ENCODE measurements at places on chromosomes 5 and 9.

DNA sequence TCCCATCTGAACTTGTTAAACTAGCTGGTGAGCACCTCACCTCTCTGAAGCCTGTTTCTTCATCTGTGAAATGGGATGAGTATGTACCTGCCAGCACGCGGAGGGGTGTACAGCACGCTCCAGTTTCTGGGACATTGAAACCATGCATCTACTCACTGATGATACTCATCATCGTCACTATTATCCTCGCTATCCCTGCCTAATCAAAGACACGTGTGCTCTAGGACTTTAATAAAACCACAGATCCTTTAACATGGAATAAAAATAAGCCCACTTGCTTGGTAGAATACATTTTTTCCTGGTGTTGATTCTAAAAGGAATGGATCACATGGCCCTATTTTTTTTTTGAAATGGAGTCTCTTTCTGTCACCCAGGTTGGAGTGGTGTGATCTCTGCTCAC lies 37.3 kb upstream of the POMT1 start:
- DNase-seq: no peak

GRCh38 chr5:146026307-146027010 lies 78.9 kb downstream of the PLAC8L1 start:
- no peak for DNase-seq

DNA sequence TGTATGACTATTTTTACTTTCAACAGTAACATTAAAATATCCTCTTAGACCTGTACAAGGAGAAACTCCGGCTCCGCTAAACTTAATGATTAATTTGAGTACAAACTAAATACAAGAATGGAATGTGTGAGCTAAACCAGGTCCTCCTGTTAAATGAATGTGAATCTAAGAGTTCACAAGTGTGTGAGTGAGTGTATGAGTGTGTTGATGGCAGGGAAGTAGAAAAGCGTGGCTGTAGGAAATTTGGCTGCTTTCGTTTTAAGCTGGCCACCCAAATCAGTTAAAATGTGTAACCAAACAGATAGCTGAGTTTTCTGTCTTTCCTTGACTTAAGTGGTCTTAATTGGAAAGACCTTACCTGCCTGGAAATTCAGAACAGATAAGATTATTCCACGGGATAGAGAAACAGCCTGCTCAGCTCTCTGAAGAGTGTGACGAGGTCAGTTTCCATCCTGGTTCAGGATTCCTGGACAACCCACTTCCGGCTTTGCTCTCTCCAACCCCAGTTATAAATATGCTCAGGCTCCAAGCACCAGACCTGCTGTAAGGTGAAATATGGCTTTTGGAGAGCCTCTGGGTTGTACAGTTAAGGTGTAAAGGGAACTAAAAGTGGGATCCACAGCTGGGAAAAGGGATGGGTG lies 908.6 kb upstream of the EDIL3 start:
- no peak for DNase-seq

DNA sequence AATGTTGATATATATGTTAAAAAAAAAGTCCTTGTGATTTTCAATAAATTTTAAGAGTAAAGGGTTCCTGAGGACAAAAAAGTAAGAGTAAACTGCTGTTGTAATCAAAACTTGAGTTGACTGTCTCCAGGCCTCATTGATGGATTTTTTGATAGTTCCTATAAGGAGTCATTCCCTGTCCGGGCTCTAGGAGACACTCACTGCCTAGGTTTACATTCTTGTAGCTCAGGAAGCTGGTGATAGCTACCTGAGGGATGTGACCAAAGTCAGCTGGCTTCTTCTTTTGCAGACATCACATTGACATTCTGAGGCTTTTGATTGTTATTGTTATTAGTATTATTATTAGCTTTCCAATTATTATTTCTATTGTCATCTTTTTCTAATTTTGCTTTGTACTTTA lies 116.5 kb upstream of the FBXL7 start:
- no peak for DNase-seq

DNA sequence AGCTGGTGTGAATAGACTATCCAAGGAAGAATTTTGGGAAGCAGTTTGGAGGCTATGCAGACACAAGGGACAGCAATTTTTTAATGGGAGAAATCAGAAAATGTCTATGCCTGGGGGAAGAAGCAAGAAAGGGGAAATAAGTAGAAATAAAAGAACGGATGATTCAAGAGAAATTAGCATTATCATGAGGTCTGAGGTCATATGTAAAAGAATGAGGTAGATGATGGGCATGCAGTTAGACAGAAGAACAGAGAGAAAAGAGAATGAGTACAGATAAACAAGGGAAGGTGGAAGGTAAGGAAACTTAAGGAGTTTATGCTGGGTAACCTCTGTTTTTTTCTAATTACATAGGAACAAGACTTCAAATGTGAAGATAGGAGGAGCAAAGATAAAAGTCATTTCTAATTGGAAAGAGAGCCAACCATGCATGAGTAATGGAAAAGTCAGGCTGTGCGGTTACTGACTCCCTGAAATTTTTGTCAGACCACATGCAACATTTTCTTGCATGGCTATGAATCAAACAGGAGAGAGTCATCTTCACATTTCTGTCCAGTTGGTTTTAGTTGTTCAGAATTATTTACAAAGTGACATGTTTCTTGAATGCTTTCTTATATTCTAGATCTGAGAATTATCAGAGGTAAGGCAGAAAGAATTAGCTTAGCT lies 101.0 kb upstream of the PIK3R1 start:
- DNase-seq: no peak

DNA sequence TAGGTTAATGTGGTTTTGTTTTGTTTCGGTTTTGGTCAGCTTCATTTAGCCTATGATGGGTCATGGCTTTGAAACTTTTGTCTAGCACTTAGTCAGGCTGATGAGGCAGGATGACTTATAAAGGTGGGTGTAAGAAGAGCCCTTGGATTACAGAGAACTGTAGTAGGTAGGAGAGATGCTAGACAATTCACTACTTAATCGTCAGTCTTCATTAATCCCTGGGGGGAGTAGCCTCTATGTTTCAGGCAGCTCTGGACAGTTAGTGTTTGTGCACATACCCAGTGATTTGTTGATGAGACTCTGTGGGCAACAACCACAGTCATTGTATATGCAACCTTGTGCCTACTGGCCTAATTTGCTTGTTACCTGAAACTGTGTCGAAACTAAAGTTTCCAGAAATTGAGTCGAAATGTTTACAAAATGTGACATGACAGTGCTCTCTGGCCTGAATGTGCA lies 113.3 kb downstream of the MTREX start:
- no peak for DNase-seq

- no peak for DNase-seq
These were observed 134.2 kb upstream of the RASGRF2 start for GRCh38 chr5:80825786-80826460.

DNA sequence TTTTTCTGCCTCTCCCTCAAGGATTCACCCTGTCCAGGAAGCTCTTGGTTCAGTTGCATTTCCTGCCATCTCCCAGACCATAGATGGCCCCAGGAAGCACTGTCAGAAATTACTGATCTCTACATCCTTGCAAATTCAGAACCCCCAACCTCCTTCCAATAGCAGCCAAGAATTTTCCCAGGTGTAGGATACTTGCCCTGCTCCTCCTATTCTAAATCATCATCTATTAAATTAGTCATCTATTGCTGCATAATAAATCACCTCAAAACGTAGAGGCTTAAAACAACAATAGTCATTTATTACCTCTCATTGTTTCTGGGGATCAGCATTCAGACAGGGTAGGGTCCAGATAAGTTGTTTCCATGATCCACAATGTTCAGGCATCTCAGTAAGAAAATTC lies 26.1 kb upstream of the ADRA1B start:
- DNase-seq: no peak

- DNase-seq: no peak
These were observed 183.5 kb downstream of the GNA14 start for GRCh38 chr9:77464661-77465060.

DNA sequence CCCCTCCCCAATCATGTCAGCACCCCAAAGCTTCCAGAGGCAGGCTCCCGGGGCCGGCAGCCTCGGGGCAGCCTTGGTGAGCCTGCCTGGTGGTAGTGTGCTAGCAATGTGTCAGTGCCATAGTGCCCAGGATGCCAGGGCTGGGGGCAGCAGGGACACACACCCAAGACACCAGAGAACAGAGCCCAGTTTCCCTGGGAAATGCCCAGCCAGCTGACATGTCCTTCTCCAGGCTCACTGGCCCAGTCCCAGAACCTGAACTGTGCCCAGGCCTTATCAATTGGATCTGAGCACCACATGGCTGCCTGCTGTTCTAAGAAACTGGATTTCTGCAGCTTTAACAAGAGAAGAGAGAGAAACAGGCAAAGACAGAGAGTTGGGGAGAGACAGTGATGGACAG lies 74.9 kb upstream of the LRRTM2 start:
- no peak for DNase-seq

DNA sequence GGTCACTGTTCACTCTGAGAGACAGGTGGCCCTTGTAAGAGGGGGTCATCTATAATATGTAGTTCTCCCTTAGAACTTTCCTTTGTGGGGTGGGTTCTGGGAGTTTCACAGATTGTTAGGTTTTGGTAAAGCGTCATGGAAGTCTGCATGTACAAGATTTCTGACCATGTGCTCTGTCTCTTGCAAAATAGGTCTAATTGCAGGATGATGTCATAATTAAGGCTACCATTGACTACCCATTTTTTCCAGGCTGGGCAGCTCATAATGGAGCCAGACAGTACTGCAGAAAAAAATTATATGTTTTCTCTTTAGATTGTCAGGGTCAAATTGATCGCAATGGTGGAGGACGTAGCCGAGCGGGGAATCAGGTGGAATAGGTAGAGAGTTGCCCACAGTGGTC lies 3.7 kb upstream of the GM2A start:
- DNase-seq: no peak

DNA sequence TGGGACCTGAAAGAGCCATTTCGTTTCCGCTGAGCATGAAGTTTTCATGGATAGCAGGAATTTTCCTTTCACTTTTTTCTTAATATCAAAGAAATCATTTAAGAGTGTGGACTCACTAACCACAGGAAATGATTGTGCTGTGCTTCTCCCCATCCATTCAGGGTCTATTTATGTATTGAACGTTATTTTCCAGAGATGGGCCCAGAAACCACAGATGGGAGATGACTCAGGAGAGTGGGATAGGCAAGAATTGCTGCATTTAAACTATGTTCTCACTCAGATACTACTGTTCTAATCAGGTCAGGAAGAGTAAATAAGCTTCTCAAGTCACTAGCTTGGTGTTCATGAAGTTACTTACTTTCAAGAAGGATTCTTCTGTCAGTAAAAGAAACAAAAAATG lies 763.8 kb downstream of the DTWD2 start:
- no peak for DNase-seq

DNA sequence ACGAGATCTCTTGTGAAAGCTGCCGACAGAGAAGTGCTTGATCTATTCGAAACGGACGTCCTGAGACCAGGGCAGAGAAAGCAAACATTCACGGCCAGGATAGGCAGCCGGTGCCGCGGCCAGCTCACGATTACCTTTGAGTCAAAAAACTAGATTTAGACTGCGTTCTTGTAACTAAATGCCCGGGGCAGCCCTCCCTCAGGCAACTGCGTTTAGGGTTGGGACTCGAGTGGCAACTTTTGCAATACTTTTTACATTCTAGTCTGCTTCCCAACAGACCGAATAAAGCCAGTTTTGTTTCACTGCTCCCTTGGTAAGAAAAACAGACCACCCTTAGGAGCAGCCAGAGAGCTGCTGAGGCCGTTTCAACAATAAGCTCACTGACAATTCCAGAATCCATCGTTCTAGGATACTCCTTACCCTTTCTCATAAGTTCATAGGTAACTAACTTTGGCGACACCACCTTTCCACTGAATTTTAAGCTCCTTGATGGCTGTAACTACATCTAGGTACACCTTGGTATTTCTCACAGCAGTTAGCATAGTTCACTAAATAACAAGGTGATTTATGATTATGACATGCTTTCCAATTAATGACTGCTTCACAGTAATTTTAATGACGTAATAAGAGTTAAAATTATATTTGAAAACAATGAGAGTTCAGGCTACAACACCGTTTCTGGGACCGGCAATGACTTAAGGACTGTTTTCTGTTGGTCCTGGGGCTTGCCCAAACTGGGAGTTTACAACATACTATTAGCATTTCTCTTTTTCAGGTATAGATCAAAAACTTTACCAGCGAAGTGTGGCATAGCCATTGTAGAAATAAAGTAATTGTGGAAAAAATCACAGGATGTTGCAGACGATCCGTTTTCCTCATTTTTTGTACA lies 899 bp upstream of the RAPGEF6 start:
- DNase-seq: no peak

GRCh38 chr5:118616281-118616680 lies 372.1 kb downstream of the DTWD2 start:
- DNase-seq: no peak

- no peak for DNase-seq
These were observed 49.9 kb downstream of the LMX1B start for GRCh38 chr9:126663661-126664072.

DNA sequence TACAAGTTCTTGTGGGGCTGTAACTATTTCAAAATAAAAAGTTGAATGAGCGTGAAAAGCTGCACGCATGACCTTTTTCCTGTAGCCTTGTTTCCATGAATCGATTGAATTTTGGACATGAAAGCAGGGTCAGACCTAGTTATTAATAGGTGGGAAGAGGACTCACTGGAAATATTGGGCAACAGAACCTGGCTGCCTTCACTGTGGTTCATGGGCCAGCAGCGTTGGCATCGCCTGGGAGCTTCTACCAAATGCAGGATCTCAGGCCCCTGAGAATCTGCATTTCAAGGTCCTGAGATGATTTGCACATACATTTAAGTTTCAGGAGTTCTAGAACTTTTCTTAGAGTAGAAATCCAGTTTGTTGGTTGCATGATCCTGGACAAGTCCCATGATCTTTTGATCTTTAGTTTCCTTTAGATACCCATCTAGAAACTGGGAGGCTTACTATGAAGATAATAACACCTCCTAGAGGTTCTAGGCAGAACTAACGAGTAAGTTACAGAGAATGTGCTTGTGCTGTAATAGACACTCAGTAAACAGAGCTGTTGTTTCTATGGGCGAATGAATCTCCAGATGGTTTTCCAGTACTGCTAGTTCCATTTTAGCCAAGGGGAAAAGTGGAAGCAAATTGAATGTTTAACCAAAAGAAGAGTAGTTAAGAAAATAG lies 12.4 kb downstream of the ANKRD33B start:
- DNase-seq: no peak

DNA sequence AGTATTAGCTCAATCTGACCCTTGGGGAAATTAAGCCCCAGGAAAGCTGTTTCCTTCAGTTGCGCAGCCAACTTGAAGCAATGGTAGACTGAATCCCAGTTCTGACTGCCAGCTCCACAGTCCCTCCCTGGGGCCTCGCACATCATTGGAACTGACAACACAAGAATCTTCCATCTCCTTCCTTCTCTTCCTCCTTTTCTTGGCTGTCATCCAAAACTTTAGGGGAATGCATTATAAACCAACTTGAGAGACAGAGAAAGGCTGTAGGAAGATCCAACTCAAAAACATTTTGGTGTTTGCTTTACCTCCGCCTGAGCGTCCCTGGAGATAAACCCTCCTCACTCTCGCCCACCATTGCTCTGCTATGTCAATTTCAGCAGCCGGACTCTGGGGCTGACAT lies 16.6 kb downstream of the KCNIP1 start:
- DNase-seq: no peak

Measured in HuH-7.5 (cell line).